ENCODE measurements at places on chromosomes 7 and 10.

GRCh38 chr10:27687743-27688142, 57.9 kb downstream of the MKX start:
- no peak for DNase-seq

- no peak for DNase-seq
Observed at GRCh38 chr10:43042503-43043341, 34.1 kb upstream of the RET start.

- no peak for DNase-seq
Observed at GRCh38 chr10:2731940-2732339, 335.4 kb upstream of the PFKP start.

DNA sequence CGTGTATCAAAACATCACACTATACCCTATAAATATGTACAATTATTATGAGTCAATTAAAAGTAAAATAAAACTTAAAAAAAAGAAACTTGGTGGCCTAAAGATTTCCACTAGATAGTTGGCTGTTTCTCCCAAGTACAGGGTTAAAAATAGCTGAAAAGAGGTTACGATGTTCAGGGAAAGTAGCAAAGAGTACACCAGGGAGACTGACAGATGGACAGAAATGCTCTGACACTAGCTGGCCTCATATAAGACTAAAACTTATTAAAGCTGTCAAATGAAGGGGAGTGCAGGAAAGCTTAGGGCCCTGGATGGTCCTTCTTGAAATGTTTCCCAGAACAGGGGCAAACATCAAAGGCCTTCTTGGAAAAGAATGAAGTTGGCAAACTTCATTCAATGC, 51.3 kb downstream of the TCAF1 start:
- DNase-seq, result no peak

GRCh38 chr10:73467206-73467605, 28.6 kb downstream of the PPP3CB start:
- DNase-seq, result no peak

- no peak for DNase-seq
Observed at GRCh38 chr10:32961343-32961894, 3.4 kb upstream of the ITGB1 start.

GRCh38 chr10:132980426-132981172, 38.2 kb upstream of the CFAP46 start:
- DNase-seq, result no peak

DNA sequence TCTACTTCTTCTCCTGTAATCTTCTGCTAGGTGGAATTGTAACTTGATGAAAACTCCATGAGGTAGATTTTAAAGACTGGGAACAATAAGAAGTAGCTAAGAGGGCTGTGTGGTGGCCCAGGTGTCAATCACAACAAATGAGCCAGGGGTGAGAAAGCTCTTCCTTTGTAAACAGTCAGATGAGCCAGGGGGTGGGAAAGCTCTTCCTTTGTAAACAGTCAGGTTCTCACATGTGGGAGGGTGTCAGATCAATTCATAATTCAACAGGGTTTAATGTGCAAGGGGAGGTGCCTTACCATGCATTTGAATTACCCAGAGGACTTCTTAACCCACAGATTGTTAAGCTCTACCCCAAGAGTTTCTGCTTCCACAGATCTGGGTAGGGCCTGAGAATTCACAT, 312.4 kb upstream of the AUTS2 start:
- DNase-seq, result no peak

- no peak for DNase-seq
Observed at GRCh38 chr10:73589563-73590126, 1.5 kb downstream of the USP54 start.

- DNase-seq, result no peak
Observed at GRCh38 chr10:114931072-114931679, 6.8 kb upstream of the TRUB1 start.

GRCh38 chr10:3132036-3133025, 40.3 kb downstream of the PITRM1 start:
- DNase-seq, result no peak

DNA sequence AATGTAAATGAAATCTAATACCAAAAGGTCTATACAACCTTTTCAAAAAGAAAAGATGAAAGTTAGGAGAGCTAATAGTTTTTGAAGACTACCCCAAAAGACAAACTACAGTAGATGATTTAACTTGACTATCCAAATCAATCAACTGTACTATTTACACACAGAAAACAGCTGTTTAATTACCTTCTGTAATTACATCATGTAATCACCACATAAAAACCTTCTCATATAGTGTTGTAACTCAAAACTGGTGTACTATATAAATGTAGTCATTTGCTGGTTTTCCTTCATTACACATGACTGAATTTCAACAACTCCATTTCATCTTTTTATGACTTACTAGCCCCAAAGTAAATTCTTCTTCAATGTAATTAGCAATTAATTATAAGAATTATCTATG, 4.5 kb downstream of the RTKN2 start:
- DNase-seq, result no peak

DNA sequence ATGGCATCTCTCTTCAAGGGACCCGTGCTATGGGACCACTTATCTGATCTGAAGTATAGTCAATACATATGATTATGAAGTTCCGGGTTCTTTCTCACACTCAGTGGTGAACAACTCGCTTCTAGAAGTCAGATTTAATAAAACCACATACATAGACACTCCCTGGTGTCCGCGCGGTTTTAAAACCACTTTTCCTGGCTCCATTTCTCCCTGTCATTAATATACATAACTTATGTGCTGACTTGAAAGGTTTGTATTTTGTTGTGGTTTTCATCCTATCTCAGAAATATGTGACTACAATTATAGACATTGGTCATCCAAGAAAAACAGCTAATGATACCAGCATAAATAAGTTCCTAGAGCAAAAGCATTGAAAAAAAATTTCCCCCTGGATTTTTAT, 34.0 kb downstream of the SVIL start:
- DNase-seq, result no peak

DNA sequence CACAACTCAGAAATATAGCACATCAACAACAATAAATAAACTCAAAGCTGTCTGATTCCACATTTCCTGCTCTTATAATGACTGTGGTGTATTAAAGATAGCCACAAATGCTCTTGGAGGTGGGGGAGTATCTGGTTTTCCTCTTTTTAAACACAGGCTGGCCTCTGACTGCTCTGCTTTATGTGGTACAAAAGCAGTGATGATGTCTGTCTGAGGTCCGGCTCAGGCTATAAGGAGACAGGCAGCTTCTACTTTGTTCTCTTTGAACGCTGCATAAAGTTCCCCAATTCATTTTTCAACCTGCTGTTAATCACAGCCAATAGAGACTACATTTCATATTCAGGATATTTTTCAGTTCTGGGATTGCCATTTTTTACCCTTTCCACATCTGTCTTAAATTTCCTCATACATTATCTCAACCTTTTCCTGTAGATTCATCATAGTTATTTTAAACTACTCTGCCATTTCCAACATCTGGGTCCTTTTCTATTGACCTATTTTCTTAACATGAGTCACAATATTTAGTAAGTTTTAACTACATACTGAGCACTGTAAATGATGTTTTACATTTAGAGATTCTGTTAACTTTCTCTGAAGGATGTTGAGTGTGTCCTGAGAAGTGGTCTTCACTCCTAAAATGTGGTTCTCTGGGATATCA, 64.9 kb downstream of the CRPPA start:
- DNase-seq, result no peak

GRCh38 chr7:50728184-50728583, 54.5 kb downstream of the GRB10 start:
- no peak for DNase-seq

DNA sequence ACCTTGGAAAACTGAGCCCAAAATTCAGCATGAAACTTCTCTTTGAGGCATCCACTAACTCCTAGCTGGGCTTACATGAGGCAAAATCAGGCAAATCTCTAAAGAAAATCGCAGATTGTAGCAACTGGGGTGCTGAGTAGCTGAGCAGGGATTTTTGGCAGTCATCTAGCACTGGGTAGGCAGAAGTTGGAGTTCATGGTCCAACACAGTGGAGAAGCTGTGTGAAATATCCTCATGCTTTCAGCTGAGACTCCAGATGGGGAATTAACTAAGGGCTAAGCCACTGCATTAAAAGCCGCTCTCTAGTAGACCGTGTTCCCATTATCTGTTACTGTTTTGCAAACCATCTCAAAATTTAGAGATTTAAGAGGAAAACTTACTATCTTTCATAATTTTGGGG, 240.1 kb upstream of the PHYHIPL start:
- no peak for DNase-seq

DNA sequence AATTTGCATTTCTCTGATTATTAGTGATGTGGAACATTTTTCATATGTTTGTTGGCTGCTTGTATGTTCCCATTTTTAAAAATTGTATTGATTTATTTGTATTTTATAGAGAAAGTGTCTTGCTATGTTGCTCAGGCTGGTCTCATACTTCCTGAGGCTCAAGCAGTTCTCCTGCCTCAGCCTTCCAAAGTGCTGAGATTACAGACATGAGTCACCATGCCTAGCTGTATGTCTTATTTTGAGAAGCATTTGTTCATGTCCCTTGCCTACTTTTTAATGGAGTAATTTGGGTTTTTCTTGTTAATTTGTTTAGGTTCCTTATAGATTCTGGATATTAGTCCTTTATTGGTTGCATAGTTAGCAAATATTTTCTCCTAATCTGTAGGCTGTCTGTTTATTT, 214.2 kb upstream of the KAT6B start:
- no peak for DNase-seq

DNA sequence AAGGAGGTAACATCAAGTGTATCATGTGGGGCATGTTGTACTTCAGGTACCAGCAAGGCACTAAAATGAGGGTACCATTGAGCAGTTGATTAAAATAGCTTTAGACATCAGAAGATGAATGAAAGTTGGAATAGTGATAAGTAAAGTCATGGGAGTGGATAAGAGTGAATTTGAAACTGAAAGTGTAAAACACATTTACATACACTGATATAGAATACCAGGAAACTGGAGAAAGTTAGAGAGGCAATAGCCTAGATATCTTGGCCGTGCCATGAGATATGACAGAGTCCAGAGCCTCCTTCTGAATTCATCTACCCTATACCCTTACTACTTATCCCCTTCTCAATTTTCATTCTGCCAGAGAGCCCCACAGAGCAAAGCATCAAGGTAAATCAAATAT, 76.6 kb downstream of the GRM3 start:
- DNase-seq, result no peak

DNA sequence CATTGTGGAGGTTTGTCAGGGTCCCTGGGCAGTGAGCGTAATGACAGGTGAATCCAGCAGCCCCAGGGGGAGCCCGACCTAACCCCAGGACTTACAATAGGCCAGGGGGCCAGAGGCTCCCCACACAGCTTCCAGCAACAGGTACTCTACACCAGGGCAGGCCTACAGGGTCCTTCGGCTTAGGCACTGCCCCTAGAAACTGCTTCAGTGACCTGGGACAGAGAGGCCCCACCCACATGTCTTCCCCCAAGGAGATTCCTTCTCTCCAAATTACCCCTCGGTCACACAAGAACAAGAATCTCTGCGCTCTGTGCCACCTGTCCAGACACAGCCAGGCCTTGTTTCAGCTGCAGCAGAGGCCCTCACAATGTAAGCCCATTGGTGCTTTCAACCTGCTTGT, 24.4 kb downstream of the SKIDA1 start:
- DNase-seq, result no peak

GRCh38 chr10:88923520-88923919, 29.1 kb downstream of the ACTA2 start:
- no peak for DNase-seq

- no peak for DNase-seq
Observed at GRCh38 chr7:31443457-31443856, 70.4 kb upstream of the ITPRID1 start.

DNA sequence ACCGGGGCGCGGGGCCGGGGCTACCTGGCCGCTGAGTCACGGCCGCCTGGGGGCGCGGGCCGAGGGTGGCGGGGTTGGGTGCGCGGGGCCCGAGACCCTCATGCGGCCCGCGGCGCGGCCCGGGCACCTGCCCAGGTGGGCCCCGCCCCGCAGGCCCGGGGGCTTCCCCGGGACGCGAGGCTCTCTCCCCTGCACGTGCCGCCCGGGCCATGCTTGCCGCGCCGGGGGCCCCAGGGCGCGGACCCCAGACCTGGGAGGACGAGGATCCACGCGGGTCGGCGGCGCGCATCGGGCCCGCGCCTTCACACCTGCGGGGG, 402 bp downstream of the MAFK start:
- DNase-seq, result no peak

GRCh38 chr7:116571037-116571436, 46.2 kb downstream of the CAV1 start:
- DNase-seq, result no peak

GRCh38 chr7:1707756-1708595, 37.9 kb downstream of the ELFN1 start:
- DNase-seq, result no peak

DNA sequence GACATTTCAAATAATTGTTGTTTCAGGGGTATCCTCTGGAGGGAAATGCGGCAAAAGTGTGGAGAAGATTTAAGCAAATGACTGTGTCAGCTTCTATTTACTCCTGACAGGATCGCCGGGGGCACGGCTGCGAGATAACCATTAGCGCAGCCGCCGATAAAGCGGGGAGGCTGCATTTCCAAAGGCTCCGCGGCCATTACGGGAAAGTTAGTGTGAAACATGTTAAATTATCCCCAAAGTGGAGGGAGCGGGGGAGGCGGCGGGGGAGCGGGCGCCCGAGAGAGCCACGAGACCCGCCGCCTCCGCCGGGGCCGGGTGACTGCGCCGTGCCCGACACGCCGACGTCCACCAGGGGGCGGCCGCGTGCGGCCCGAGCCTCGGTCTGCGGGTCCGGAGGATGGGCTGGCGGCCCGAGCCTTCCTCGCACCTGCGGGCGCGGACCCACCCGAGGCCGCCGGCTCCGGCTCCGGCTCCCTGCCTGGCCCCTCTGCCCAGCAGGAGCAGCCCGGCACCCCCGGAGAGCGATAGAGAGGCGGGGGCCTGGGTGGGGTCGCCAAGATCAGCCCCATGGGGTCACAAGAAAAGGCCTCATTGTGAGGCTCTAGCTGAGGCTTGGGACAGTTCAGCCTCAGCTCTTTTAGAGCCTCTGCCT, 74.4 kb upstream of the PAX2 start:
- peak; percentile 63 for DNase-seq

DNA sequence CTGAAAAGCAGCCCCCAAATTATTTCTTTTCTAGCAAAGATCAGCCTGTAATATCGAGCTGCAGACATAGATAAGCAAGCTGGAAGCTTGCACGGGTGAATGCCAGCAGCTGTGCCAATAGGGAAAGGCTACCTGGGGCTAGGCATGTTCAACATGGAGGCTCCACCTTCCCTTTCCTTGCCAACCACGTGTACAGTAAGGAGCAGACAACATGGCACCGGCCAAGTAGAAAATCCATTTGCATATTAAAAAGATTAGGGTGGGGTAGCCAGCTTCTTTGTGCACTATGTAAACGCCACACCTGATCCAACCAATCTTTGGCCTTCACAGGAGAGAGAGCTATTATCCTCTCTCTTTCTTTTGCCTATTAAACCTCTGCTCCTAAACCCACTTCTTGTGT, 56.7 kb upstream of the SEPHS1 start:
- DNase-seq, result no peak

DNA sequence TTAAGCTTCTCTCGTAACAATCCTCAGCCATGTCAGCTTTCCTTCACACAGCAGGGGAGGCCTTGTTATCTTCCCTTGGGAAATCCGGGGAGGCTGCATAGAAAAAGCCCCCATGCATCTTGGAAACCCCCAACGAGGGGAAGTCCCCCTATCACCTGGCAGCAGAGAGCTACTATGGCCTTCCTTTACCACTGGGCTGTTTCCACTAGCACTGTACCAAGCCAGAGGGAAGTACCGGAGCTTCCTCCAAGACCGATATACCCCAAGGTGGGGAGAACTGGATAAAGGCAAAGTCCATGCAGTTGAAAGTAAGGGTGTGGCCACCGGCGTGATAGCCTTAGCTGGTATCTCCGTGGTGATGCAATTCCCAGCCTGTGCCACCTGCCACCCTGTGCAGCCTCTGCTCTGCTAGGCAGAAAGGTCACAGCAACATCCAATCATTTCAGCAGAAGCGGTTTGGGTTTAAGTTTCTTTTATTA, 4.4 kb upstream of the CLIP2 start:
- DNase-seq, result no peak

Data from CD4-positive, alpha-beta T cell treated with Interleukin-17A for 4 hours (primary cell).